ENCODE measurements at places on chromosomes 2 and 18.

DNA sequence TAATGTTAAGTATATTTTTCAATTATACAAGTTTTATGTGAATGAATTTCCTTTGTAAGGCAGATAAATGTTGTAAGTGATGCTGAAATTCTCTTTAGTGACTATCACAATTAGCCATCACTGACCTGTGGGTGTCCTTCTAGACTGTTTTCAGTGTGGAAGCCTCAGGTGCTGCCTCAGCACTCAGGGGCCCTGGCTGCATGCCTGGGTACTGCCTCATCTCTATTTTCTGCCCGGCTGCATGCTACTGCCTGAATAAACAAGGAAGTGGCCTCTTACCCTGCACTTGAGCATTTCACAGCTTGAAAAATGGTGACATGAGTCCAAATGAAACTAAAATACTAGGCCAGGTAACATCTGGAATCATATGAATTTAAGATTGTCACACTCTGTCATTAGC, 787.6 kb upstream of the SALL3 start:
- no peak for DNase-seq

DNA sequence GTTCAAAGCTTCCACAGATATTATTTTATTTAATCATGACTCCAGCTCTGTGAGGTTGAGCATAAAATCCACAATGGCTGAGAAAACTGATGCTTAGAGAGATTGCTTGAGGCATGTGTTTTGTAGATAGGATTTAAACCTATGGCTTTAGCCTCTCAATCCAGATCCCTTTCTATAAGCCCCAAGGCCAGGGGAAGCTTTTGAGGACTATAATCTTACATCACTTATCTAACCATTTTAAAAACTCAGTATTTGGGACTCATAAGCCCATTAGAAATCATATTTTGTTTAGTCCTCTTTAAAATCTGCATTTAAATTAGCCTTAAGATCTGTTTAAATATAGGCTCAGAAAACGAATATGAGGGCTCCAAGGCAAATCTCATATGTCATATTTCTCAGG, 135.4 kb upstream of the SERPINE2 start:
- DNase-seq: no peak

DNA sequence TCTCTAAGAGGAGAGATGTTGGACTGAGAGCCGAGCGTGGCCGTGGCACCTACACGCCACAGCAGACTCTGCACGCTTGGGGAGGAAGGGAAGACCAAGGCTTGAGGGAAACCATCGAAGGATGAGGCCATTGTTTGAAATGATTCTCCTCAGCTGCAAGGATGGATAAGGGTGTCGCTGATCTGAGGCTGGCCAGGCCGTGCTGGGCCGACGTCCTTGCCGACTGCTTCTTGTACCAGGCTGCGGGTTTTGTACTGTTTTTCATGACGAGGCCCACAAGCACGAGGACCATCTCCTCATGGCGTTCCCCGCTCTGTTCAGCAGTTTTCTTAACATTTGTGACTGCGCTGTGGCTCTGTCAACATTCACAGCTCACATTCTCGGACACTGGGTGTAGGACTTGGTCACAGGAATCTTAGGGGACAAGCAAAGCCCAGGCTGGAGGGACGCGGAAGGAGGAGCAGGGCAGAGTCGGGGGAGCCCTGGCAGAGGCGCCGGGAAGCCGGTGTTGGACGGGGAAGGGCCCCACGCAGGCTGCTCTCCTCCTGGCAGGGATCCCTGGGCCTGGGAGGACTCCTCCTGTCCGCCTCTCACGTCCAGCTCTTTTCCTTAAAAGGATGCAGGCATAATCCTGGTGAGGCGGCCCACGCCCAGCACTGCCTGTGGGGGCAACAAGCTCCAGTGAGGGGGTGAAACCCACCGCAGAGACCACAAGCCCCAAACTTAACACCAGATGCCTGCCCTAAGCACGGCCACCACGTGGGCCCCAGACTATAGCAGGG, 259.0 kb upstream of the SALL3 start:
- DNase-seq: no peak

- DNase-seq: no peak
Measured at GRCh38 chr2:9408641-9409151, 14.6 kb downstream of the ITGB1BP1 start.

- DNase-seq: no peak
Measured at GRCh38 chr2:219120082-219120481, 40.5 kb downstream of the NHEJ1 start.
